Gastroesophageal sphincter (tissue), 4 donors: ENCODE measurements at places on chromosomes 5 and 9.
A peak's percentile ranks its signal among the peaks of the same experiment; 100 is the strongest.

- no peak for ATAC-seq
Measured at GRCh38 chr9:133961226-133962165, 30.6 kb downstream of the VAV2 start.

DNA sequence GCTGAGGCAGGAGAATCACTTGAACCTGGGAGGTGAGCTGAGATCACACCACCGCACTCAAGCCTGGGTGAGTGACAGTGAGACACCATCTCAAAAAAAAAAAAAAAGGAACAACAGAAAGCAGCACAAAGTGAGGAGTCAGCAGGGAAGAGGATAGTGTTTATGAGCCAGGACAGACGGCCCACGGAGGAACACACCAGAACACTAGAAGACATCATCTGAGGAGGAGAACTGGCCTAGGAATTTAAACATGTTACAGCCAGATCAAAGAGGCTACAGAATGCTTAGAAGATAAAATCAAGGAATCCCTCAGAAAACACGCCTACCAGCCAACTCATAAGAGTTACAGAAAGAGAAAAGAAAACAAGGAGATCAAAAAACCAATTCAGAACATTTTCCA lies 12.2 kb downstream of the UBAC1 start:
- ATAC-seq, result no peak

DNA sequence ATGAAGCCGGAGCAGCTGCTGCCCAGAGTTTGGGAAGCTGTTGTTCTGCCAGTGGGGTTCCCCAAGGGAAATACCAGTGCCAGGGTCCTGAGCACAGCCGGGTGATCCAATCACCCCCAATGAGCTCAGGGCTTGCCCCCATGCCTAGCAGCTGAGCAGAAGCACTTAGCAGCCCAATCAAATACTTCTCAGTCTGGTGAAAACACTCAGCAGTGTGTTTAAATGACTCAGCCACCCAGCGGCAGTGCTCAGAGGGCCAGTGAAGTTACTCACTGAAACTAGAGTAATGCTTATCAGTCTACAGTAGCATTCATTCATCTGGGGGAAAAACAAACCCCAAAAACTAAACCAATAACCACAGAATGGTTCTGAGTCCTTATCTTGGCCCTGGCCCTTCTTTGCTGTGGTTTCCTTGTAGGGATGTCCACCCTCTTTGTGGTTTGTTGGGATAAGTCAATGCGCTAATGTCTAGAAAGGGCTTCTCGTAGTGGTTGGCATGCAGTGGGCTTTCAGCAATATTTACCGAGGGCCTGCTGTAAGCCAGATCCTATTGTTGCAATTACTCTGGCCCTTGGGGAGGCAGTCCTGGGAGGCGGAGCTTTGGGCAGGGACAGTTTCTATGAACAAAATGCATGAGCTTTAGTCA lies 43.1 kb downstream of the LHX2 start:
- no peak for ATAC-seq

- ATAC-seq, result no peak
Measured at GRCh38 chr9:116417464-116417863, 263.9 kb downstream of the PAPPA start.

GRCh38 chr5:97627272-97627671 lies 444.2 kb upstream of the RIOK2 start:
- ATAC-seq, result no peak

DNA sequence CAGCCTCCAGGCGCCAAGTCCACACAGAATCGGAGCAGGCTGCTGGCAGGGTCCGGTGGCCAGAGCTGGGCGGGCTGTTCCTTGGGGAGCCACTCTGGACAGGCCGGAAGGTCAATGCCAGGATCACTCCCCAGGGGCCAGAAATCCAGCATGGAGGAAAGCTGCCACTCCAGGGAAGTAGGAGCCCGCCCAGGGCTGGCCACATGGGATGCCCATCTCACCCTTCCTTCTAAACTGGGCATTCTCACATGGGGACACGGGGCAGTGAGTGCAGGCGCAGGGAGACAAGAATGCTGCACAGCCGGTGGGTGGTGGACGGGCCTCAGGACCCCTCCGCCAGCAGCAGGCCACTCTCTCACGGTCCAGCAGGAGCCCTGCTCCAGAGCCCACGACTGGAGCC lies 58.2 kb downstream of the ADAMTS2 start:
- ATAC-seq, result no peak

GRCh38 chr9:95570150-95570549 lies 53.4 kb upstream of the PTCH1 start:
- no peak for ATAC-seq

DNA sequence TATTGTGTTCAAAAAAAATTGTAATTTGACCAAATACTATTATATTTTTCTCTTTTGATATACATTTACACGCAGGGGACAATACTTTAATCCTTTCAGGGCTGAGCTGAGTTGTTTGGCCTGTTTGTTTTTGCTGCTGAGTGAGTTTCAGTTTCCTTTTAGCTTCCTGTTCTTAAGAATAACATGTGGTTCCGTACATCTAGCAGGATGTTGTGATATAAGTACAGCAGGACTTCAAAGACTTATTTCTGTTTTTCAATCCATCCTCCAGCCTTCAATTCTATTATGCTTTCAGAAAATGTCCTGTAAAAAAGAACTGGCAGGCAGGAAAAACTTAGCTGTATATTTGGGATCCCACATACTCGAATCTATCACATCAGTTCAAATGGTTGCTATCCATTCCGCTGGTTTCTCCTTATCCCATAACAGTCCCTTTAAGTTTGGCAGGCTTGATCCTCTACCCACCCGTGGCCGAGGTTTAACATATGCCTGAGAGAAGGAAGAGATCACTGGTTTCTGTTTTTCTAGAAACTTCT lies 1037.3 kb upstream of the ACO1 start:
- no peak for ATAC-seq

DNA sequence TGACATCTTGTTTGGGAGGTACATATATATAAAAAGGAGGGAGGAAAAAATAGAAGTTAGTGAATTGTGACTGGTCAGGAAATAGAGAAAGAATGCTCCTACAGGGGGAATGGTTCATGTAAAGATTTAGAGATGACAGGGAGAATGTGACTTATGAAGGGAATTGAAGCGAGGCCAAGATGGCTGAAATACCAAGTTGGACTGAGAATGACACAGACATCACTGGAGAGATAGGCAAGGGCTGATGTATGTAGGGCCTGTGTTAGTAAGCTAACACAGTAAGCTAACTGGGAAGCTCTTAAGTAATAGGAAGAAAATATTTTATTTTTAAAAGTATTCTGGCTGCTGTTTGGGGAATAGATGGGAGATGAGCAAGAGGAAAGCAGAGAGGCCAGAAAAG lies 286.3 kb downstream of the NNT start:
- ATAC-seq, result no peak

GRCh38 chr9:16825971-16826625 lies 44.4 kb downstream of the BNC2 start:
- no peak for ATAC-seq

DNA sequence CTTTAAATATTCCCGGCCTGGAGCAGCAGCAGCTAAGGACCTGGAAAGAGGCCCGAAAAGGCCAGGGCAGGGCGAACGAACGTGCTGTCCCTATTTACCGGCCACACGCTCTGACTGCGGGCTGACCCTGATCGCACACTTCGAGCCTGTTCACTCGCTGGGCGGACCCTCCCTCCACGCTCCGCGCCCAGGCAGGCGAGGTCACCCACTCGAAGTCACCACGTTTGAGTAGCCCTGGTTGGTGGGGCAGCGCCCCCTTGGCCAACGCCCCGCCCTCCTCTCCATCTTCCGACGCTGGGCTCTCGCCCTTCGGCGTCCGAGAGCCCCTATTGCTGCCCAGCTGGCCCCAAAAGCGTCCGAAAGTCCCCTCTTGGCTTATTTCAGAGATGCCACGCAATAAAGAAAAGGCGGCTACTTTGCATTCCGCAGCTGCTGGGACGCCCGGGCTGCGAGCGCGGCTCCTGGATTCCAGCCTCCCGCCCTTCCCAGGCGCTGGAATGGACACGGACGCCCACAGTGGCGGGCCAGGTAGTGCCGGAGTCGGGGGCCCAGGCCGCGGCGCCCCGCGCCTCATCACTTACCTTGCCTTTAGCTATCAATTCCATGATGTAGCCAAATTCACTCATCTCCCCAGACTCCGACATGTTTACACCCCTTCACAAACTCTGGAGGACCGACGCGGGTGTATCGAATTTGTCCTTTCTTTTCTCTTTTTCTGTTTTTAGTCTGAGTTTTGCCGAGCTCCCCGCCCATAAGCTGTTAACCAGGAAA lies 9.9 kb upstream of the TRIM36 start:
- ATAC-seq, result peak; percentile 62

- ATAC-seq, result peak; percentile 73
Measured at GRCh38 chr5:103232393-103232999, 26.1 kb upstream of the MACIR start.

GRCh38 chr9:117718085-117718484 lies 13.9 kb downstream of the TLR4 start:
- peak; percentile 57 for ATAC-seq

DNA sequence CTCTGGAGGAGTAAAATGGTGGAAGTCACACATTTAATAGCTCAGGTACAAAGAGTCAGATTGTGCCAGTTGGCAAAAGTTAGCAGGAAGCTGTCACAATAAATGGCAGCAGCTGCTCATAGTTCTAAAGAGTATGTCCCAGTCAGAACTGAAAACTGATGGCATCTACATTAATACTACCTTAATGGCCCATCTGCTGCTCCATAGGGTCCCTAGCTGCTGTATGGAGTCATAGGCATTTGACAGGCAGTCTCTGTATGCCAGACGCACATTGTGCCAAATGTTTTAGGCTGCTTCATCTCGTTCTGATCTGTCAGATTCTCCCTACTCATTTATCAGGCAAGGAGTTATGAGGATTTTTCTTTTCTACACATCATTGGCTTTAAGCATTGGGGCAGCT lies 515.8 kb upstream of the ARRDC3 start:
- ATAC-seq, result no peak

GRCh38 chr5:116361171-116361967 lies 213.3 kb downstream of the SEMA6A start:
- ATAC-seq, result peak; percentile 65

- ATAC-seq, result no peak
Measured at GRCh38 chr5:89445106-89445745, 562.2 kb upstream of the MEF2C start.

DNA sequence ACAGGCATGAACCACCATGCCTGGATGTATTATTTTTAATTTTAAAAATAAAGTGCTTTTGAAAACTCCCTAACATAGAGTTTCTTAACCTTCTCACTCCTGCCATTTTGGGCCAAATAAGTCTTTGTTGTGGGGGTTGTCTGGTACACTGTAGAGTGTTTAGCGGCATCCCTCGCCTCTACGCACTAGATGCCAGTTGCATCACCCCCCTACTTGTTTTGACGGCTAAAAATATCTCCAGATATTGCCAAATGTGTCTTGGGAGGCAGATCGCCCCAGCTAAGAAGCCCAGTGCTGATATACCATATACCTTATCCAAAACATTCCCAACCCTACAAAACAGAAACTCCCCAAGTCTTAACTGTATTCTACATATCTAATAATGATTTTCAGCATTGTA lies 54.6 kb downstream of the SCAI start:
- ATAC-seq, result no peak

DNA sequence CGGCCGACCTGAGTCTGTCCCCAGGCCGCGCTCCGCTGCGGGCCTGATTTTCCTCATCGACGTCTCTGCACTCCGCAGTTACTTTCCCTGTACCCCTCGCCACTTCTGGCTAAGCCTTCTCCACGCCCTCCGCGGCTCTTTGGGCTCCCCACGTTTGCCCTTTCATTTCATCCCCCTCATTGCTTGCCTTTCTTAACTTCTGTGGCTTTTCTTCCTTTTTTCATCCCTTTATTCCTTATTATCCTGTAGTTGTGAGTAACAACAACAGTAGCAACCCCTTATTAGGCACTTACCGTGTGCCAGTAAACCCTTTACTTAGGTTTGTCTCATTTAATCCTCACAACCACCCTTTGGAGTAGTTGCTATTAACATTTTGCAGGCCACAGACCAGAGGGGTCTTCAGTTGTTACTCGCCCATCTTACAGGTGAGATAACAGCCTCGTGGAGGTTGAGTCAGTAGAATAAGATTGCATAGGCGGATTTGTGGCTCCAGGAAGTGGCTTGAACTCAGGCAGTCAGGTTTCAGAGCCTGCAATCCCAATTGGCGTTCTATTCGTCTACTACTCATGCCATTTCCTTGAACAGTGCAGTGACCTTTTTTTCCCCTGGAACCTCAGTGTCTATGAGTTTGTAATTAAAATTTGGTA lies 724 bp downstream of the TCERG1 start:
- no peak for ATAC-seq

- ATAC-seq, result no peak
Measured at GRCh38 chr9:137316012-137316981, 14.2 kb upstream of the NRARP start.

DNA sequence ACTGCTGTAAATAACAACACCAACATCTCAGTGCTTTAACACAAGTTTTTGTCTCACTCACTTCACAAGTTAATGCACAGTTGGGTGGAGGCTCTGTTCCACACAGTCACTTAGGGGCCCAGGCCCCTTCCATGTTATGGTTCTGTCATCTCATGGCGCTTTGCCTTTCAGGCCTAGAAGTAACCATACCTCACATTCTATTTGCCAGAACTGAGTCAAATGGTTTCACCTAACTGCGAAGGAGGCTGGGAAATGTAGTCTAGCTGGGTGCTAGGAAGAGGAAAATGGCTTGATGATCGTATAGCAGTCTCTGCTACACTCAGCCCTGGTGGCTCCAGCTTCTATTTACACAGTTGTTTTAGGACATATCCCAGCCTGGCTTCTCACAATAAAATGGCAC lies 23.1 kb upstream of the MVB12B start:
- no peak for ATAC-seq

GRCh38 chr5:179130101-179130681 lies 70.0 kb downstream of the ZNF354C start:
- no peak for ATAC-seq

DNA sequence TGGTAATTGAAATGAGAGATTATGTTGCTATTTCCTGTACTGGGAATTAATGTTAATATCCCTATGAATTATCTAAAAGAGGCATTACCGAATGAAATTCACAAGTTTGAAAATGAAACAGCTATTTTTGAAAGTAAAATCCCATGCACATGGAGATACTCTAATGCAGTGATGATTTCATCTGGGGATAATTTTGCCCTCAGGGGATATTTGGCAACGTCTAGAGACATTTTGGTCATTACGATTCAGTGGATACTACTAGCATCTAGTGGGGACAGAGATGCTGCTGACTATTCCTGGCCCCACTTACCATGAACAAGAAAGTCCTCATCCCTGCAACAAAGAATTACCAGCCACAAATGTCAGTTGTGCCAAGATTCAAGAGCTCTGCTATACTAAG lies 500.9 kb downstream of the EFNA5 start:
- no peak for ATAC-seq
